Testis (tissue), 5 donors: ENCODE measurements at places on chromosomes 7 and 10. TPM values are rescaled to one million over a fixed set of nuclear protein-coding genes. Genes with fewer than 3 reads are reported as not detected.

Gene HGF
- 3.4 TPM for polyA plus RNA-seq

DNA sequence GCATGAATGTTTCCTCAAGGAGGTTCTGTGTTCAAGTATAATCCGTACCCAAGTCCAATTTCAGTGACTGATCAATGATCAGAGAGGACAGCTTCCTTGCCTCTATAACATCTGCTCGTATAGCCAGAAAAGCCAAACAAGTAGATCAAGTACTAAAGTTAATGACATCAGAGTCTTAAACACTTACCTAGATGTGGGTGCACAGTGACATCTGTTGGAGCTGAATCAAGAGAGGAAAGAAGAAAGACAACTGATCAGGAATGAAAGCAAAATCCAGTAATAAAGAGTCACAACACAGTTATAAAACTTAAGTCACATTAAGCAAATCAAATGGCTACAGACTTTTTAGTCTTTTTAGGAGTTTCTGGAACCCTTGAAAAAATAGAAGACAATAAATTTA, 236.5 kb downstream of the RELN start:
- DNase-seq: no peak

GRCh38 chr10:44004913-44005787, 356.5 kb upstream of the ZNF32 start:
- DNase-seq: no peak

DNA sequence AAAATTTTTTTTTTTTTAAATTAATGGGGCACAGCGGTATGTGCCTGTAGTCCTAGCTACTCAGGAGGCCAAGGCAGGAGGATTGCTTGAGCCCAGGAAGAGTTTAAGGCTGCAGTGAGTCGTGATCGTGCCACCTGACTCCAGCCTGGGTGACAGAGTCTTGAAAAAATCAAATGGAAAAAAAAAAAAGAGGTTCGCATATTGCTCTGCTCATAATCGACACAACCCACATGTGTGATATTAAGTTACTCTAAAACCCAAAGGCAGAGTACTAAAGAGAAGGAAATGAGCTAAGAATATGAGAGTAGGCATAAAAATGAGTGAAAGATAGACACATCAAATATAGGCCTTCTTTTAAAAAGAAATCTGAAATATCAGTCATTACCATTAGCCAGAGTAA, 66.3 kb downstream of the IGF2BP3 start:
- DNase-seq: no peak

DNA sequence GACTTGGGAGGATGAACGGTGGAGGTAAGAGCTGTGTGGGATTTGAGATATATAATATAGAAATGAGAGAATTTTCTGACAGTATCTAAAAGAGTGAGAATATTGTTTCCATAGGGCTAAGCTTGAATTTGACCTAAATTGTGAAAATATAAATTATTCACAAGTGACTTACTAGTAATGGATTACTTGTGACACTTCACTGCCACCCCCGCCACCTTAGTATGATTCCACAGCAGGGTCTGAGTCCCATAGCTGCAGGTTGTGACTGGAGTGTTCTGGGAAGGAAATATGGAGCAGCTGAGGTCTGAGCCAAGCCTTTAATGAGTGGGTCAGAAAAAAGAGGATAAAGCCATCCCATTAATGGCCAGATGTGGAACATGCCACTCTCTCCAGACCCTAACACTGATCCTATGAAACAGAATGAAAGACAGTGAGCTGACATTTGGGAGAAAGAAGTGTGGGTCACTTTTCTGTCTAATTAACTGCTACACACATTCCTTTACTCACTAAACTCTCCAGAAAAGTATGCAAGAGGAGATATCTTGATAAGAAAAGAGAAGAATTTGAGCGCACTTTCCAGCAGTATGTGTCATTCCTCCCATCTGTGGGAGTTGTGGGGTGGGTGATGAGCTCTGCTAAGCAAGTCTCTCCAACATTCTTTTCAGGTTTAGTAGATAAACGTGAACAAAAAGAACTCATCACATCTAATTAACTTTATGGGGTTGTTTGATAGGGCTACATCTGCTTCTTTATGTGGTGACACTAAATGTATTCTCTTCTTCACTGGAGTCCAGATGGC, 1193.4 kb downstream of the SORCS3 start:
- DNase-seq: no peak

DNA sequence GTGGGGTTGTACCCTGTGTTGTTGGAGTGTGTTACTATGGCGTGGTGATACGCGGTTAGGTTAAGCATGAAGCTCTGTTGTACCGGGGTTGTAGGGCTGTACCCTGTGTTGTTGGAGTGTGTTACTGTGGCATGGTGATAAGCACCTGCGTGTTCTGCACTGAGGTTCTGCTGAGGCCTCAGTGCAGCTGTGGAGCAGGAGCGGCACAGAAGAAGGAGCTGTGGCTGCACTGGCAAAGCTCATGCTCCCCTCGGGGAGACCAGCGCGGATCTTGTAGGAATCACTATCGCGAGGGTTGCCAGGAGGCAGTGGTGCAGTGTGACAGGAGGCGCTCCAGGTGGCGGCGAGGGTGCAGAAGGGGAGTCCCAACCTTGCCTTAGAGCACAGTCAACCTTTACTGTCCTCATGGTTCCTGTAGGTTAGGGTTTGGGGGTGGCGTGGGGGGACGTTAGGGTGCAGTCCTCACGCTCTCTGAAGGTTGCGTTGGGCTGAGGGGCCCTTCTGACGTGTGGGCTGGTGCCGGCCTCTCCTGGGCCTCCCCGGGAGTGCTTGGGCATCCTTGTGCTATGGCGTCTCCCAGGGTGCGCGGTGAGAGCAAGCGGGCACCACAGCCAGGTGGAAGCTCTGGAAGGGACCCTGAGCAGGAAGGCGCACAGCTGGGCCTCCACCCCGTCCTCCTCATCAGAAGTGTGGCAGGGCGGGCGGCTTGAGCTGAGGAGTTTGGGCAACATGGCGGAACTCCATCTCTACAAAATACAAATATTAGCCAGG, 11.0 kb downstream of the DYNC2I1 start:
- no peak for DNase-seq

GRCh38 chr10:128571745-128572144, 445.5 kb upstream of the MKI67 start:
- DNase-seq: no peak
